Left ventricle myocardium inferior (tissue), 1 donor: ENCODE measurements at places on chromosomes 13 and 19.

DNA sequence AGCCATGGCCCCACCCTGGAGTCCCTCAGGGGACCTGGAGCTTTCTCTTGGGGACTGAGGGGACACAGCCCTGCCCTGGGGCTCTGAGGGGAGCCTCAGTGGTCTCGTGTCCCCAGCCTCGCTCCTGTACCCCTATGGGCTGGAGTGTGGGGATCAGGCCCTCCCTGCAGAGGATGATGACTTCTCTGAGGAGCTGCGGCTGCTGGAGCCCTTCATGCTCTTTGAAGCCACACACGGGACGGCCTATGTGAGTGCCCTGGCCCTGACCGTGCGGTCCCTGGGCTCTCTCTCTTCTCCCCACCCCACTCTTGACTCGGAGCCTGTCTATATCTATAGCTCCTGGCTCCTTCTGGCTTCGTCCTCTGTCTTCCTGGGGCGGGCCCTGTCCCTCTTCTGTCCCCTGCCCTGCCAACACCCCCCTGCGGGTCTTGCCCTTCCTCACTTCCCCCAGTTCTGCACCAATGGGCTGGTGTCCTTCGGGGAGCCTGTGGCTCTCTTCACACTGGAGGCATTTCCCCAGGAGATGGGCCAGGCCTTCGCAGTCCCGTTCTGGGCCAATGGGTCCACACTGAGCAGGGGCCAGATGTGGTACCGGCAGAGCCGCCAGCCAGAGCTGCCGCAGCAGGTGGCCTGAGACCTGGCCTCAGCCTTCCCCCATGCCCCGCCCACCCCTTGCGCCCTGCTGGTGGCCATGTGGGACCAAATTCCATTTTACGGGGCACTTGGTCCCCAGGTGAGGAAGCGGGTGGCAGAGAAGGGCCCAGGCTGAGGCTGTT, 33.1 kb downstream of the HPN start:
- no peak for DNase-seq

DNA sequence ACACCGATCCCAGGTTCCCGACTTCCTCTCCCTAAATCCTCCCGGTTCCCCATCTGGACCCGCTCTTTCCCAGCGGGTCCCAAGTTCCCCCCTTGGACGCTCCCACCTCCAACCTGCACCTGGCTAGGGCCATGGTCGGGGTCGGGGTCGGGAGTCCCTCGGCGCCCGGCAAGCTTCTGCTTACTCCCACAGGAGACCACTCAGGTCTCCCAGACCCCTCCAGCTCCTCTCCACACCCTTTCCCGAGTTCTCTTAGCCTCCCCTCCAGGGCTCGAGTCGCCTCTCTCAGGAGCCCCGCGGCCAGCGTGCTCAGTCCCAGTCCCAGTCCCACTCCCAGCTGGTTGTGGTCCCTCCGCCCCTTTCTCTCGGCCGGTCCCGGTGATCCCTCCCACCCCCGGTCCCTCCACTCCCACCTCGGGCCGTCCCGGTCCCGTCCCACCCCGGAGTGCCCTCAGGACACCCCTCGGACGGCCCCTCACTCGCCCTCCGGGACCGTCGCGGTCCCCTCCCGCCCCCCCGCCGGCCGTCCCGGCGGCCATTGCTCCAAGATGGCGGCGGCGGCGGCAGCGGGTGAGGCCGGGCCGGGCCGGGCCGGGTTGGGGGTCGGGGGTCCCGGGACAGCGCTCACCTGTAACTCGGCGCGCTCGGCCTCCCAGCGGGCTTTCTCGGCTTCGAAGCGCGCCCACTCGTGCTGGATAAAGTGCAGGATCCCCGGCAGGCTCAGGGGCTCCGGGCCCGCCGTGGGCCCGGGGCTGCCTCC, at the start of gene FKRP:
FKRP (plus strand) TSS at position 537 of the 760 bp plus-strand sequence. CDS start 9,394 bp downstream, outside the sequence.
- DNase-seq = peak; percentile 48

DNA sequence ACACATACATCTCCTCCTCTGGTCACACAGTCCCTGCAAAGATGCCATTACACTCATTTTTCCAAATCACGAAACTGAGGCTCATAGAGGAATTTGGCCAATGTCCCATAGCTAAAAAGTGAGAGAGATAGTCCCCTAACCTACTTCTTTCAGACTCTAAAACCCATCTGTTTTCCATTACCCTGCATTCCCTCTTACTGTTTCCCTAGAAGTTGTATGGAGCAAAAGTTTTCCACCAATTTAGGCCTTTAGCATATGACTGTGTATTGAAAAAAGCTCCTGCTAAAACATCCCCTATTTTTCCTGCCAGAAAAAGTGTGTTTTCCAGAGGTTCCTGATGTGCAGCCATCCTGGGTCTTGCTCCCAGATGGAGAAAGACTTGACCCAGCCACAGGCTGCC, 16.3 kb downstream of the SERP2 start:
- no peak for DNase-seq

DNA sequence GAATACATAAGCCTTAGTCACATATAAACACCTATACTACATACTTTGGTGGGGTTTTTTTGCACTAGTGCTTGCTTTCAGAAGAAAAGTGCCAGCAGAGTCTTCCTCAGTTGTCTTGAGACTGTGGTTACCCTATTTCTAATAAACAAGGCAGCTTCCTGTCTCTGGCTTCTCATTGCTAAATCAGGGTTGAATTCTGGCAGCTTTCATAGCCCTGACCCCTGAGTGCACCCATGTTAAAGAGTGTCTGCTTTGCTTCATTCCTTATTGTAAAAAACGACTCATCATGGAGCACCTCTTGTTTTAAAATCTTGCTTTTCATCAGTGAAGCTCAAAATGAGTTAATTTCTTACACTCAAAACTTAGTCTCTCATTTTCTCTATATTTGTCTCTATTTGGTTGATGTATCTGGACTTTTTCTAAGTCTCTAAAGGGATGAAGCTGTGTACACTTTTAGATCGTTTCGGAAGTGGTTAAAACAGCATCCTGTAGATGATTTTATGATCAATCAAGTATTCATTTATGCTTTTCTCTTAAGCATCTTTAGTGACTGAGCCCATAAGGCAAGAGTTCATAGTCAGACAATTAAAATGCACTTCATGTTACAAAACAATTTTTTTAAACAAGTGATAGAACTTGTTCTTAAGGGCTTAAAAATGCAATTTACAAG, 72.1 kb downstream of the KLF12 start:
- no peak for DNase-seq

DNA sequence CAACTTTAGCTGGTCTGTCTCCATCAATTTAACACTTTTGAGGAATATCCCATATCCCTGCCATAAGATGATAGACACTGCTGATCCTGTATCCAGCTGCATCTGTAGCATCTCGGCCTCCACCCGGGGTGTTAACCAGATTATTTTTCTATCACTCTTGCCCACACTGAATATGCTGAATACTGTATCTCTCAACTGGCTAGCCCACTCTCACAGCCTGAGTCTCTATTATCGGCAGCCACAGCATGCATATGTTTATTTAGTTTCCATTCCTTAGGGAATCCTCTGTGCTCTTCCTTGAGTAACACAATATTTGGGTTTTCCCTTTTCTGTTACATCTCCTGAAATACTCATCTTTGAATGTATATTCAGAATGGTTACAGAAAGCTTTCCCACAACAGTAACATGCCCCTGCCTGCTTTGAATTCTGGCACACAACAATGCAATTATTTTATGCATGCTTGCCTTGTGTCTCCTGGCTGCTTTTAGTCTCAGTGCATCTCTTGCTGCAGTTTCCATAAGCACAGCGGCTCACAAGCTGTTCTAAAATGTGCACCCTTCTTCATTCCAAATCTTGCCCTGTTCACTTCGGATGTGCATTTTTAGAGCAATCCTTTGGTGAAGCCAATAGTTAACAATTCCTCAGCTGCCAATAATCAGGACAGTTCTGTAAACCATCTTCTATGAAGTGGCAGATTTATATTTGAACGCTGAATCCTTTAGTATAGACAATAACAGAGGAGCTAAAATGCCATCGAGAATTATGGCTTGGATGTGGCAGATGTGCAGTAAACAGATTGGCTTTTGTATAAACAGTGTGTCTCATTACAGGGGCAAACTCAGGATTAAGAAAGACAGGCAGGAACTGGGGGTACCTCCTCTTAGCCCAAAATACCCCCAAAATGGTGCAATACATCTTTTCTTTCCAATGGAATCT, 261.9 kb upstream of the SOX21 start:
- DNase-seq = no peak

DNA sequence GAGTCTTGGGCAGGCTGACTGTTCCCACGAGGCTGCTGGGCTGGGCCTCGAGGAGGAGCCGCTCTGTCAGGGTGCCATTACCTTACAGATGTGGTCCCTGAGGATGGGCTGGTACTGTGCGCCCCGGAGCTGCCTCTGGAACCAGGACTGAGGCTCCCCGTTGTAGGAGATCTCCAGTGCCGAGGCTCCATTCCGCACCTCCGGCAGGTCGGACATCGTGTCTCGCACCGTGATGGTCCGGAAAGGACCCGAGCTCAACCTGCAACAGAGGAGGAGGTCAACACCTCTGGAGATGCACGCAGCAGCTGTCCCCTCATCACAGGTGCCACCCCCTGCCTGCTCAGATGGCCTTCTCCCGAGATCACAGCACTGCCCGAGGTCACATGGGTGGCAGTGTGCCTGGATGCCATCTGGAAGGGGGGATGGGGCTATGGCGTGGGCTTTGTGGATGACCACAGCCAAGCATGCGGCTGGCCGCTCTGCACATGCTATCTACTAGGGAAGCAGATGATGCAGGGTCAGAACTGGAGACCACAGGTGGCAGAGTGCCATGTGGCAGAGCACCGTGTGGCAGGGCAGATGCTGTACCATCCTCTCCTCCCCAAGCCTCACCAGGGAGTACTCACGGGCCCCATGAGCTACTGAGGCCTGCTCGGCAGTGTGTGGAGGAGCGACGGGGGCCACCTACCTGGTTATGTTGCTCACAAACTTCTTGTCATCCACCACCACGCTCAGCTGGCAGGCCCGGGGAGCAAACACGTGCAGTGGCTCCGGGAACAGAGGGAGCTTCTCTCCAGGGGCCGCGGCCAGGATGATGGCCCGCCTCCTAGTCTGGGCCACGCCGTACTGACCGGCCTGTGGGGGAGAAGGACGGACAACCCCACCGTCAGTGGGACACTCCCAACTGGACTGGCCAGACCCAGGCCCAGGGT, 18.3 kb upstream of the EIF3G start:
- DNase-seq = no peak
